GM12891 (cell line): ENCODE measurements at places on chromosomes 16 and 17.

DNA sequence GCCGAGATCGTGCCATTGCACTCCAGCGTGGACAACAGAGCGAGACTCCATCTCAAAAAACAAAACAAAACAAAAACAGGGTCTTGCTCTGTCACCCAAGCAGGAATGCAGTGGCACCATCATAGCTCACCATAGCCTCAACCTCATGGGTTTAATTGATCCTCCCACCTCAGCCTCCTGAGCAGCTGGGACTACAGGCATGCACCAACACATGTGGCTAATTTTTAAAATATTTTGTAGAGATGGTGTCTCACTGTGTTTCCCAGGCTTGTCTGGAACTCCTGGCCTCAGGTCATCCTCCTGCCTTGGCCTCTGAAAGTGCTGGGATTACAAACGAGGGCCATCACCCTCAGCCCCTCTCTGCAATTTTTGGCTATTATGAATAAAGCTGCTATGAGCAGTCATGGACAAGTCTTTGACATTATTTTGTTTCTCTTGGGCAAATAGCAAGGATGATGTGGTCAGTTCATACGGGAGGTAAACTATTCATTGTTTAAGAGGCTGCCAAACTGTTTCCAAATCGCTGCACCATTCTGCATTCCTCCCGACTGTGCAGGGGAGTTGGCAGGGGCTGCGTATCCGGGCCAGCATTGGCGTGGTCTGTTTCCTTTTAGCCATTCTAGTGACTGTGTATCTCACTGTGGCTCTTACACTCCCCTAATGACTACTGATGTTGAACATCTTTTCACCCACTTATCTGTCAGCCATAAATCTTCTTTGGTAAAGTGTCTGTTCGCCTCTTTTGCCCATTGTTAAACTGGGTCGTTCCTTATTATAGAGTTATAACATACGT, 21.1 kb downstream of the EIF4A3 start:
- DNase-seq = no peak

GRCh38 chr17:73982871-73983270, 220.6 kb upstream of the RPL38 start:
- no peak for DNase-seq

GRCh38 chr16:67733734-67734470, 14.8 kb upstream of the GFOD2 start:
- DNase-seq = no peak

GRCh38 chr17:10610884-10611283, 46.2 kb downstream of the MYH3 start:
- DNase-seq = no peak

DNA sequence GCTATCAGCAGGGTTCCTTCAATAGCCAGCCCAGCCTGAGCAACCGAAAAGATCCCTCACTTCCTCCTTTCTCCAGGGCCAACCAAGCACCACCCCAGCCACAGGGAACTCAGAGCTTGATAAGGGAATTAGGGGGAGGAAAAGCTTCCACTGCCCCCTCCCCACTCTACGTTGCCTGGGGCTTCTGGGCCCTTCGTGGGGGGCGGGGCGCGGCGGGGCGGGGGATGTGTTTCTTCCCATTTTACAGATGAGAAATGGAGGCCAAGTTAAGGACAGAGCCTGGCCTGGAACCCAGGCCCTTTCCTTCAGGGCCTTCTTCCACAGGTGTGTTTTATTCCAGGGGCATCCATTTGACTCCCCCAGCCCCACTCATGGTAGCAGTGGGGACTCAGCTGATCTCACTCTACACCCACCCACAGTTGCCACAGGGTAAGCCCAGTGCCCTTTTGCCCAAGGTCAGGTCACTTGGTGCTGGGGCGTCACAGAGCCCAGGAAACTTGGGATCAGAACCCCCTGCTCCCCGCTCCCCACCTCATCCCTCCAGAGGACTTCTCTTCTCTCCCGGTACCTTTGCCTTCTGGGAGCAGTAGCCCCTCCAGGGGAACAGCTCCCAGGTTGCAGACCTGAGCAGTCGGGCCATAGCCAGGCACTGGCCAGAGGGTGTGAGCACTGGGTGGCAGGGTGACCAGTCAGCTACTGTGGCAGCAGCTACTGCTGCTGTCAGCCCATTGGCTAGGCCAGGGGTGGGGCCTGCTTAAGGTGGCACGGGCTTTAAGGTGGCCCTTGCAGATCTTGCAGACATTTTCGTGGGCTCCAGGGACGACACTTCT, at the start of gene LDHD:
LDHD (minus strand) TSS at position 700 of the 830 bp plus-strand sequence; CDS start at position 640, 60 bp downstream.
- DNase-seq = no peak

DNA sequence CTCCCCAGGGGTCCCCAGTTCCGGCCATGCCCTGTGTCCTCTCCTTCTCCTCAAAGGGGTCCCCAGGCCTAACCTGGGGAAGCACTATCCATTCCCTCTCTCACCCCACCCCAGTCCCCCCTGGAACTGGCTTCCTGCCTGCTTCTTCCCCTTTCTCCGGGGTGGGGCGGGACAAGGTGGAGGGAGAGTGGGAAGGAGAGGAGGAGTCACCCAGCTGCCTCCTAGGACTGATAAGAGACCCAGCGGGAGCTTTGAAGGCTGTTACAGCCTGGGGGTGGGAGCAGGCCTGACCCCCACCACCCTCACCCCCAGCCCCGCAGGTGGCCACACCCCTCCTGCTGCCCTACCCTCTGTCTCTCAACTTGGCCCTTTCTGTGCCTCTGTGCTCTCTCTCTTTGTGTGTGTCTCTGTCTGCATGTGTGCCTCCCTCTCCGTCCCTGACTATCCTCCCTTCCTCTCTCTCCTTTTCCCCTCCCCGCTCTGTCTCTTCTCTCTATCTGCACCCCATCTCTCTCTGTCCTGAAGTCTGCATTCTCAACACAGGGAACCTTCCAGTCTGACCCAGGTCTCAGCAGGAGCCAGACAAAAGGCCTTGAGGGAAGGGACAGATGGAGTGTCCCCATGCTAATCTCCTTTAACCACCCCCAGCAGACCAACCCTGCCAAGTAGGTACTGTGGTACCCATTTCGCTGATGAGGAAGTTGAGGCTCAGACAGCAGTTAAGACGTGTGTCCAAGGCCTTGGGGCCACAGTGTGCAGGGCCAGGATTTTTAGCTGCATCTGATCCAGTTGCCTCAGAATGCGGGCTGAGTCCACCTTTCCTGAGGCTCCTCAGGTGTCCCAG, 66.1 kb downstream of the RAB11FIP4 start:
- no peak for DNase-seq

GRCh38 chr16:17367036-17367435, 103.7 kb downstream of the XYLT1 start:
- DNase-seq = no peak

DNA sequence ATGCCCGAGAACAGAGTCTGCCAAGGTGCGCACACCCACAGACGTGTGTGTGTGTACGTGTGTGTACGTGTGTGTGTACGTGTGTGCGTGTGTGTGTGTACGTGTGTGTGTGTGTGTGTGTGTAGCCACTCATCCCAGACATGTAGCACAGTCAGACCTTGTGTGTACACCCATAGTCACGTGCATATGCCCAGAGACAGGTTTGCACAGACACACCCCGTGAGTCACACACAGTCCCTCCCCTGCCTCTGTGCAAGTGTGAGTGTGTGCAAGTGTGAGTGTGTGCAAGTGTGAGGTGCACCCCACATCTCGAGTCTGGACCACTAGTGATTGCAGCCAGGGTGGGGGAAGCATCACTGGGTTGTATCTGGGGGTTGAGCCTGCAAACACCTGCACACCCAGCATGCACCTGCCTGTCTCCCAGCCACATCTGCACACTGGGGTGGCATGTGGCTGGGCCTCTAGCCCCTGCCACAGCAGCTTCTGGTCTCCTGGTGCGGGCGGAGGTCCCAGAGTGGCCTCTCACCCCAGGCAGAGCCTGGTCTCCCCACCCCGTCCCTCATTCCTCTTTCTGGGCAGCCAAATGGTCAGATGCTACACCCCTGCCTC, 23.6 kb downstream of the BAHCC1 start:
- DNase-seq = no peak

DNA sequence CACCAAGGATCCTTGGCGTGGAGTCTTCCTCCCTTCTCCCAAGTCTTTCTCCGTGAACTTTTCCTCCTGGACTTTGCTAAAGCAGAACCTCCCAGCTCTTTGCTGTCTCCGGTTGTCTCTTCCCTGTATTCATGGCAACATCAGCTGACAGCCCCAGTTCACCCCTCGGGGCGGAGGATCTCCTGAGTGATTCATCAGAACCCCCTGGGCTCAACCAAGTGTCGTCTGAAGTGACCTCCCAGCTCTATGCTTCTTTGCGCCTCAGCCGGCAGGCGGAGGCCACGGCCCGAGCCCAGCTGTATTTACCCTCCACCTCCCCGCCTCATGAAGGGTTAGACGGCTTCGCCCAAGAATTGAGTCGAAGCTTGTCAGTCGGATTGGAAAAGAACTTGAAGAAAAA, 943 bp downstream of the CNTROB start:
- DNase-seq = no peak

DNA sequence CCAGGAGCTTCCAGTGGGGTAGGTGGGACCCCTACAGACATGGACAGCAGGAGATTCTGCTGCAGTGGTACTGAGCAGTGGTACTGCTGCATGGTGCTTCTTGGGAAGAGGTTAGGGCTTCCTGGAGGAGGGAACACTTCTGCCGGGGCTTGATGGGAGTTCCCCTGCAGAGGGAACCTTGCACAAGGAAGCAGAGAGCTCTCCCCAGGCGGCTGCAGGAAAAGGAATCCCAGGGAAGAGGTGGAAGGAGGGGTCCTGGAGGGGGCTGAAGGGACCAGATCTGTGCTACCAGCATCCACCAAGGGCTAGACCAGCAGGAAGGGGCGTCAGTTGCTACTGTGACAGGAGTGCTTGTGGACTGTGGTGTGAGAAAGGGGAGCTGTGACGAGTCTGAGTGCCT, 10.6 kb downstream of the RIPOR1 start:
- no peak for DNase-seq

- DNase-seq = no peak
Observed at GRCh38 chr17:41741709-41742108, 7.3 kb upstream of the HAP1 start.

GRCh38 chr16:68487669-68488068, 39.4 kb upstream of the SMPD3 start:
- DNase-seq = no peak

GRCh38 chr16:85534536-85535351, 78.4 kb upstream of the GSE1 start:
- DNase-seq = no peak

- peak; percentile 71 for DNase-seq
Observed at GRCh38 chr17:10327640-10328039, 45.2 kb downstream of the MYH13 start.

GRCh38 chr16:49491771-49492761, 118.5 kb downstream of the C16orf78 start:
- peak; percentile 88 for DNase-seq

GRCh38 chr16:685967-686366, 1.8 kb upstream of the JMJD8 start:
- DNase-seq = no peak

GRCh38 chr17:48961516-48962233, 6.7 kb downstream of the GIP start:
- DNase-seq = no peak

DNA sequence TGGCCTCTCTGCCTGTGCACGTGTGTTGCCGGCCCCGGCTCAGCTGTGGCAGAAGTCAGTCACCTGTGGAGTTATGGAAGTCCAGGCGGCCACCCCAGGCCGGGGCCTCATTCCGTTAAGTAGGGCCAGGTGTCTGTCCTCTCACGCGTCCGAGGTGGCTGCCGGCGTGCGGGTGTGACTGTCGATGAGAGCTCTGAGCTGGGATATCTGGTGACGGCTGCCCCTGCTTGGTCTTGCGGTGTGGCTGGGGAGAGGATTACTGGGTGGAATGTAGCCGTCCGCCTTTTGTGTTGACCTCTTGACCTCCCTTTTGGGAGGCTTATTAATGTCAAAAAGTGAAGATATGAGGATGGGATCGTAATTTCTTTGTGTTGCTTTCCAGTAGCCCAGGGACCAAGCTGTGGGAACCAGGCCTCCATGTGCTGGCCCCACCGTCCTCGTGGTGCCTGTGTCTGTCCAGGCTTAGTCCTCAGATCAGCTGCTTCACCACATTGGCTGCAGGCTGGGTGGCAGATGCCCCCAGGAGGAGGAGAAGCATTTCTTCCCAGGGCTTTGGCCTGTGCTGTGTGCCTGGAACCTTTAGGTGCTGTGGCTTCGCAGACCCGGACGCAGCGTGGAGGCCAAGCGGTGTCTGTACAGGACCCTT, 23.0 kb upstream of the ZNF750 start:
- no peak for DNase-seq

DNA sequence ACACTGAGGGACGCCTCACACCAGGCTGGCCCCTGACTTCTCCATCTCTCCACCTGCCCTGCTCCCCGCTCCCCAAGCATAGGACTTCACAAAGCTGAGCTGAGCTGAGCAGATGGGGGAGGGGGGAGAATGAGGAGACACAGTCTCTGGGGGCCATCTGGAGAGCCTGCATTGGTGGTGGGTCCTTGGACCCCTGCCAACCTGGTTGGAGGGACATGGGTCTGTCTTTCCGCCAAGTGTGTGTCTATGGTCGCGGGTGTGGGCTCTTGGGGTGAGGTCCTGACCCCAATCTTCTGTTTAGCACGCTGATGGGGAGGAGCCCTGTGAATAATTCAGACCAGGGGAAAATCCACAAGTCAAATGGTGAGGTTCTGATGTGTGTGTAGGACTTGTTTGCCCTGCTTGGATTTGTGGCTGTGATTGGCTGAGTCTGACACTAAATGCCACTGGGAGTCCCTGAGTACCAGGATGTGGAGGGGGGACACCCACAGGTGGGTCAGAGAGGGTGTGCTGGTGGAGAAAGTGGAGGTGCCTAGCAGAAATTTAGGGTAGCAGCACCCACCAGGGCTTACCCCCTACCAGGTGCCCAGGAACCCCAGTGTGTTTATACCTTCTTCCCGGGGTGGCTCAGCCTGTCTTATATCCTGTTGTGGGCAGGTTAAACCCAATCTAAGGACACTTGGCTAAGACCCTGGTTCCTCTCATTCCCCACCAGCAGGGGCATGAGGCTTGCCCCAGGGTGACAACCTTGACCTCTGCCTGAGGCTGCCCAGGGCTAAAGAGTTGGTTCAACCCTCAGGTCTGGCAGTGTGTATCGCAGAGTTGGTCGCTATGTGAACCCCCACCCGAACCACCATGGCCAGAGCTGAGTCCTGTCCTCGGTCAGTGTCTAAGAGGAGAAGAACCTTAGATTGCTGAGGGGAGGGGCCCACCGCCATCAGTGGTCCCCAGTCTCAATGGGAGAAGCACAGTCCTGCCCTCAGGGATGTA, 2.1 kb downstream of the FMNL1 start:
- no peak for DNase-seq

DNA sequence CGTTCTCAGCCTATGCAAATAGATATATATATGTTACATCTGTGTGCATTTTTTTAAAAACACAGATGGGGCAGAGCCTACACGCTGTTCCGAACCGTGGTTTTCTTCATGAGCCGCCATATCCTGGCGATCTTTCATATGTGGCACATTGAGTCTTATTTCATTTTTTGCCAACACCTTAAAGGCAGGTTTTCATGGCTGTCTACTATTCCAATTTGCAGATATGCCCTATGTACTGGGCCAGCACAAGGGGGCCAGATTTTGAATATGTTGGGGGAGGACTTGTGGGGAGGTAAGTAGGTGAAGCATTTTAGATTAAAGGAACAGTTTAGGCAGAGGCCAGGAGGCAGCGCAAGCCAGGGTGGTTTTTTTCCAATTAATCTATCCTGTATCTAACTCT, 16.0 kb downstream of the WFDC1 start:
- DNase-seq = no peak

- no peak for DNase-seq
Observed at GRCh38 chr16:86193528-86194193, 294.7 kb downstream of the IRF8 start.

GRCh38 chr17:42025936-42026335, 6.0 kb downstream of the NKIRAS2 start:
- no peak for DNase-seq
